Endodermal cell (in vitro differentiated cells): ENCODE measurements at places on chromosomes 11 and 22. TPM values are rescaled to one million over a fixed set of nuclear protein-coding genes. Genes with fewer than 3 reads are reported as not detected.

DNA sequence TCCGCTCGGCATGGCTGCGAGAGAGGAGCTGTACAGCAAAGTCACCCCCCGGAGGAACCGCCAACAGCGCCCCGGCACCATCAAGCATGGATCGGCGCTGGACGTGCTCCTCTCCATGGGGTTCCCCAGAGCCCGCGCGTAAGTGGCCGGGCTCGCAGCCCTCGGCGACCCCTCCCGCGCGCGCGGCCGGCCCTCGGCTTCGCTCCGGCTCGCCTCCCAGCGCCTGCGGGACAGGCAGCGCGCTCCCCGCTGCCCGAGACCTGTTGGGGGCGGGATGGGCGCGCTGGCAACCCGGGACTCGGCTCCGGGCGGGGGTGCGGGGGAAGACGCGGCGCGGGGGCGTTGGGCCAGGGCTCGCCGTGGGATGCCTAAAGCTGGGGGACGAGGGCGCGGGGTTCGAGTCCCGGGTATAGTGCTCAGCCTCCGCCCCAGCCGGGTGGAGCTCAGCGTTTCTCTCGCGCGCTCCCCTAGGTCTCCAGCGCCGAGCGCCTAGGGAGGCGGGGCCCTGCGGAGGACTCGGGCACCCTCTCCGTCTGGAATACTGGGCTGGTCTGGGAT lies 630 bp downstream of the UBASH3B start:
- no peak for DNase-seq

GRCh38 chr11:44356351-44356750 lies 46.4 kb upstream of the ALX4 start:
- DNase-seq = no peak

DNA sequence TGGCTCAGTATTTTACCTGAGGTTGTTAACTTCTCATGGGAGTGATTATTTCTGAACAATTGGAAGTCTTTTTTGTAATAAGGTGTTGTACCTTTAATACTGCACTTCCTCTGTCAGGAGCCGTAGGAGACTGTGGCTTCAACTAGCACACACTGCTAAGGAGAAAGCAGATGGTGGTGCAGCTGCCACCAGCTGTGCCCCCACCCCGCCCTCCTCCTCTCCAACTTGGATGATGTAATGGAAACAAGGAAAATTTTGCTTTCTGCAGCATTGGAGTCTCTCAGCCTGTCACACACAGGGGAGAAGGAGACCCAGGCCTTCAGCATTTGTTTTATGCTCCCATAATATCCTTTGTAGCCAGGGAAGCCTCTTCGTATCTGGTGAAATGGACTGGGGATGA lies 91.2 kb downstream of the TEAD1 start:
- DNase-seq = no peak

GRCh38 chr22:33919391-33920196 lies 682 bp downstream of the LARGE1 start:
- DNase-seq = peak; percentile 83

GRCh38 chr11:27159335-27159679 lies 118.7 kb downstream of the BBOX1 start:
- DNase-seq = no peak

- no peak for DNase-seq
Observed at GRCh38 chr11:86623736-86624135, 48.7 kb downstream of the ME3 start.

DNA sequence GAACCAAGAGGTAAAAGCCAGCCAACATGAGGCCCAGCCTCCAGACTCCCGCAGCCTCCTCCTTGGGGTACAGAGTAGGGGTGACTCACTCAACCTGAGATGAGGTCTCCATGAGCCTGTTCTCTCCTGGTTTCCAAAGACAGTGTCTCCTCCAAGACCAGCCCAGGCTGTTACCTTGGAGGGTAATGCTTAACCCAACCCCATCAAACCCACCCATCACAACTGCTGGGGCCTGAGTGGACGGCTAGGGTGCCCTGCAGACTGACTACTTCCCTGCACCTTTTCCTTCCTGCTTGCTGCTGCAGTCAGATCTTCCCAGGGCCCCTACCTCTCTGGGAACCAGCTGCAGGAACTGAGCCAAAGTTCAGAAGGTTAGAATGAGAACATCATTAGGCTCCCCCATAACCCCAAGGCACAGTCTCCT lies 5.1 kb upstream of the NOL12 start:
- no peak for DNase-seq

GRCh38 chr22:36546092-36546804 lies 17.3 kb upstream of the EIF3D start:
- peak; percentile 88 for DNase-seq

GRCh38 chr11:2122907-2123627 lies 16.1 kb downstream of the IGF2 start:
- no peak for DNase-seq

DNA sequence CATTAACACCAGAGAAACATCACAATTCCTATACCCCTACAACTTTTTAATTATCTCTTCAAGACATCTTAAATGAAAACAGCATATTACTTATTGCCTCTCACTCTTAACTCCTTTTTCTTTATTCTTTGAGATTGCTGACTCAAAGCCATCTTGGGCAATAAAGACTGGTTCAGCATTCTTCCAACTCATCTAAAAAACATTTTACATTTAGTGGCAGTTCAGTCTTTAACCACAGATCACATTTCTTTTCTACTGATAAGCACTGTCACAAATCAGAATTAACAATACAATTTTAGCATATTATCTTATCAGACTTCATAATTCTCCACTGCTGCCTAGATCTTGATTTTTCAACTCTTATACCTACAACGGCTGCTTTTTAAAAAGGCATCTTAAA lies 34.0 kb downstream of the SIK3 start:
- DNase-seq = no peak

GRCh38 chr11:60985991-60986915 lies 14.8 kb downstream of the CD6 start:
- peak; percentile 31 for DNase-seq

DNA sequence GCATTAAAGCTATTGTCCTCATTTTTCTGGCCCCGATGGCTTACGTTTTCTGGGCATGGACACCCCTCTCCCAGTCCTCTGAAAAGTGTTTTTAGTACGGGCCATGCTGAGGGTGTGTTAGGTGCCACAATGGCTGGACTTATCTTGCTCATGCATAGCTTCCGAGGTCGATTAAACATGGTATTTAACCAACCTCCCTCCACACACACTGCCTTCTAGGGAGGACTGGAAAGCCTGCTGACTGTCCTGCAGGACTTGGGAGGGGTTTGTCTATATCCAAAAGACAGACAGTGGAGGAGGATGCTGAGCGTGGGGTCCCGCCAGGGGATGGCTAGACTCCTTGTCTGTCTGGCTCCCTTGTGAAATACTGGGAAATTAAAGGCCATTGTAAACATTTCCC lies 95.3 kb downstream of the FBXO7 start:
- DNase-seq = no peak

LRRC4C gene
- 0.63 to 1.1 TPM (median 0.95 TPM) in 3 replicates for total RNA-seq

LDHA gene
- total RNA-seq = 281 to 2,469 TPM (median 308 TPM) in 3 replicates

PHF21B gene
- total RNA-seq = 55.6 to 57.7 TPM (median 57.5 TPM) in 3 replicates

GAB4 gene
- 0.22 and 0.63 TPM in 2 replicates for total RNA-seq

GLB1L2 gene
- total RNA-seq = 11.0 and 12.5 TPM in 2 replicates
